ENCODE measurements at places on chromosomes 1 and 21.
A peak's percentile ranks its signal among the peaks of the same experiment; 100 is the strongest.

- peaks cover 68% of the 10 kb centered on the region for H3K4me1 ChIP-seq
- no peaks in the 10 kb centered on the region for H3K36me3 ChIP-seq
- peak overlapping the region; percentile 96 for H3K4me3 ChIP-seq
- peak overlapping the region; percentile 94 for H3K27ac ChIP-seq
- no peaks in the 10 kb centered on the region for H3K27me3 ChIP-seq
Observed at GRCh38 chr1:154608397-154609270, 648 bp upstream of the ADAR start.

- H3K27me3 ChIP-seq = no peaks in the 10 kb centered on the region
- H3K4me1 ChIP-seq = no peaks in the 10 kb centered on the region
- H3K4me3 ChIP-seq = no peak overlapping the region
- peaks cover 38% of the 10 kb centered on the region for H3K36me3 ChIP-seq
- H3K27ac ChIP-seq = no peak overlapping the region
Observed at GRCh38 chr1:99740141-99740540, 26.3 kb downstream of the FRRS1 start.

- no peaks in the 10 kb centered on the region for H3K27me3 ChIP-seq
- peaks cover 12% of the 10 kb centered on the region for H3K4me1 ChIP-seq
- no peaks in the 10 kb centered on the region for H3K36me3 ChIP-seq
Observed at GRCh38 chr1:167821969-167822685, 91.8 kb downstream of the ADCY10 start.

- no peaks in the 10 kb centered on the region for H3K36me3 ChIP-seq
- DNase-seq = no peak
- H3K4me3 ChIP-seq = no peak overlapping the region
- H3K4me1 ChIP-seq = no peaks in the 10 kb centered on the region
- H3K27me3 ChIP-seq = no peaks in the 10 kb centered on the region
- no peak overlapping the region for H3K27ac ChIP-seq
Observed at GRCh38 chr1:214123061-214123784, 135.4 kb downstream of the PROX1 start.

DNA sequence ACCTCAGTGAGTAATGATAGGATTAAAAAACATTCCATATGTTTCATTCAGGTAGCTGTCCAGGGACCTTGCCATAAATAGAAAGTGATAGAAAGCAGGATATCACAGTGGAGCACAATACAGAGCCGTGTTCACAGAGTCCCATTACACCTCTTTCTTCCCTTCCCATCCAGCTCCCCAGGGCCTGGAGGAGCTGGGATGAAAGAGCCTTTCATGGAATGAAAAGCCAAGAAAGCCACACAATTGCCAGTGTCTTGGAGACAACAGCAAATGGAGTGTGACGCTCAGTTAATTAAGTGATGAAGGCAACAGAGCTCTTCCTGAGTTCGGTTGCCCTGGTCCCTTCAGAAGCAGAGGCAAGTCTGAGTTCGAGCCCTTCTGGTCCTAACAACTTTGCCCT is 387.3 kb upstream of the PLXNA2 start:
- no peaks in the 10 kb centered on the region for H3K27me3 ChIP-seq
- no peak overlapping the region for H3K27ac ChIP-seq

- no peaks in the 10 kb centered on the region for H3K27me3 ChIP-seq
- DNase-seq = peak; percentile 96
- no peaks in the 10 kb centered on the region for H3K36me3 ChIP-seq
- peaks cover 23% of the 10 kb centered on the region for H3K4me1 ChIP-seq
- peak within 1 kb of the TSS; percentile 93 for H3K27ac ChIP-seq
- peak within 1 kb of the TSS; percentile 50 for H3K4me3 ChIP-seq
Observed at GRCh38 chr21:45542242-45542666, at the start of gene SLC19A1. SLC19A1 (minus strand) TSS chr21:45542440; CDS start chr21:45537959, 4,481 bp downstream.

Measured in spleen (tissue), 13 donors.